ENCODE measurements at places on chromosomes 6 and 20.

- DNase-seq, result no peak
These were observed 25.4 kb upstream of the HLA-E start for GRCh38 chr6:30463651-30464618.

GRCh38 chr6:36701401-36701991, 3.9 kb downstream of the RAB44 start:
- DNase-seq, result no peak

DNA sequence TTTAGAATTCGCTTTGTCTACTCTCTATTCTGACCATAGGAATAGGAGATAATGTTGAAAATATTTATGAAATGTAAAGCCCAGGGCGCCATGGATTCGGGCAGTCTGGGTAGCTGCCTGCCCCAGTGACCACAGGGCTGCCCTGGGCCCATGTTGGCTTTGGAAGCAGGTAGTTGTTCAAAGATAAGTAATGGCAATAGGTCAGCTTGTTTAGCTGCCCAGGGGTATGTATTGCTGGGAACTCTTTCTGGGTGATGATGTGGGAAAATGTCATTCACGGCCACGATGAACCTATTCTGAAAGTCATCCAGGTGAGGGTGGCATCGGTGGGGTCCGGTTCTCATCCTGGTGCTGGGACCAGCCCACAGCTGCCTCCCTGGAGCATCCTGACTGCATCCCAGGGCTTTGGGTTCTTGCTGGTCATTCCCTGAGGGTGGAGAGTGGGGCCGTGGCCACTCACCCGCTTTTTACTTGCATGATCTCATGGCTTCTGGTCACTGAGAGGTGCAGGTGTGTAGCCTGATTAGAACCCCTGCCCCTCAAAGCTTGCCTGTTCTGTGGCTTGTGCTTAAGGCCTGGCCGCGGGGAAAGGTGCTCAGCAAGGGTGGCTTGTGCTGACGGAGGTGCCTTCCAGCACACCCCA, 102.8 kb downstream of the ERMARD start:
- DNase-seq, result no peak

- no peak for DNase-seq
These were observed 34.0 kb upstream of the COL10A1 start for GRCh38 chr6:116159782-116160524.

DNA sequence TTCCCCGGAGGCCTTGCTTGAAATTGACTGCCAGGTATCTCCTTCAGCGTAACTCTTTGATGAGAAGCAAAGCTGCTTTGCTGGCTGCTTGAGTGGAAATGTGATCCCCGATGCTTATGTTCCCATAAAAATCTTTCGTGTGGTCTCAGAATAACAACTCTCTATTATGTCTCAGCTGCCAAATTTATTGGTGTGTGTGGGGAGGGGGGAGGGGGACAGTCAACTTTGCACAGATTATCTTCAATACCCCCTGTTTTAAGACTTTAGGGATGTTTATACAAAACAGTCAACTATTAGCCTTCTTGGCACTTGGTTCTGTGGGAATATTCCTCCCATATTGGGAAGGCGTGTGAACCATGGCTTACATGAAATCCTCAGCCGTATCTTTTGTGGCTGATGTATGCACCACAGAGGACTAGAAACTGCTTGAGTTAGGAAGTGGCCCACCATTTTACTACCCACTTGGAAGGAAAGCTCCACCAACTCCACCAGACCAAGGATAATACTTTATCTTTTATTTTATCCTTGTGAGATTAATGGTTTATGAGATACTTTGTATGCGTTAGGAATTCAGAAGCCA, 101.5 kb upstream of the SLC24A3 start:
- DNase-seq, result no peak

- no peak for DNase-seq
These were observed 98.8 kb downstream of the HUS1B start for GRCh38 chr6:558089-558488.

DNA sequence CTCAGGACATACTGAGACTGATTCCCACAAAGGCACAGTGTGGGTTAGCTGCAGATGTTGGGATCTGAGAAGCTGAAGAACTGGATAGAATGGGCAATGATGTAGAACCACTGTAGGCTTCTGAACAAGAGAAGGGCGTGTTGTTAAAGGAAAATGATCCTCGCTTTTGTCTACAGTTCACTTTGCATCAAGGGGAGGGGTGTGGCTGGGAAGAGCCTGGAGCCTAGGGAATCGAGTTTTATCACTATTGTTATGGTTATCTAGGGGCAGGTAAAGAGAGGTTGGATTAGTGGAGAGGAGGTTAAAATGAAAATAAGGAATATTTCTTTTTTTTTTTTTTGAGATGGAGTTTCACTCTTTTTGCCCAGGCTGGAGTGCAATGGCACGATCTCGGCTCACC, 768.1 kb downstream of the KIF16B start:
- no peak for DNase-seq

- no peak for DNase-seq
These were observed 14.4 kb downstream of the GSS start for GRCh38 chr20:34941226-34941625.

DNA sequence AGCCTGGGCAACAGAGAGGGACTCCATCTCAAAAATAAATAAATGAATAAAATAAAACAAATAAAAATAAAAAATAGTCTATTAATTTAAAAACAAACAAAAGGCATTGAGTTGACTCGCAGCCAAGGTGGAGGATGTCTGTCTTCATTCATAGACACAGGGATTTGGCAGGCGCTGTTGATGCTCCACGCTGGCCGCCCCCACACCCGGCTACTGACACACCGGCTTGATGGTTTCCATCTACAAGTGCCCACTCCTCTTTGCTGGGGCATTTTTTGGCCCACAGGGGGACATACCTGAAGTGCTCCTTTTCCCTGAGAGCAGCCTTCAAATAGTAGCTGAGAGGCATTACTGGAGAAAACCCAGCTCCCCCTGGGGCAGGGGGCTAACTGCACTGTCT, 178.3 kb upstream of the RALGAPA2 start:
- no peak for DNase-seq

- no peak for DNase-seq
These were observed 110.1 kb downstream of the ADTRP start for GRCh38 chr6:11668455-11668854.

GRCh38 chr6:118495485-118496280, 52.4 kb upstream of the PLN start:
- no peak for DNase-seq

- DNase-seq, result no peak
These were observed 236.0 kb upstream of the DEFB112 start for GRCh38 chr6:50285735-50286134.

GRCh38 chr20:39038495-39038894, 76.4 kb downstream of the DHX35 start:
- no peak for DNase-seq

DNA sequence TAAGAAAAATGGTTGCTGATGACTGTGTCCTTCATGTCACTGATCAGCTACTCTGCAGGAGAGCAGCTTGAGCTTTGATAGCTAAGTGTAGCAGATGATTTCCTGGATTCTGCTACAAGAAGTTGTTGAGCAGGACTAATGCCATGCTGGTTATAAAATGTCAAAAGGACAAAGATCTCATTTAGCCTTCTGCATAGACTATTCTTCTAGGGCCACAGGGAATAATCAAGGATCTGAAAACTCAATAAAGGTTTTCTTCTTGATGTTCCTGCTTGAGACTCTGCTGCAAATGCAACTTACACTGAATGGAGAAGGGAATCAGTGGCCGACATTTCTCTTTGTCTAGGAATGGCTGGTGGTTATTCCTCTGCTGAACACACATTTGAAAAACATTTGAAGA, 360.3 kb upstream of the PTCHD4 start:
- no peak for DNase-seq

DNA sequence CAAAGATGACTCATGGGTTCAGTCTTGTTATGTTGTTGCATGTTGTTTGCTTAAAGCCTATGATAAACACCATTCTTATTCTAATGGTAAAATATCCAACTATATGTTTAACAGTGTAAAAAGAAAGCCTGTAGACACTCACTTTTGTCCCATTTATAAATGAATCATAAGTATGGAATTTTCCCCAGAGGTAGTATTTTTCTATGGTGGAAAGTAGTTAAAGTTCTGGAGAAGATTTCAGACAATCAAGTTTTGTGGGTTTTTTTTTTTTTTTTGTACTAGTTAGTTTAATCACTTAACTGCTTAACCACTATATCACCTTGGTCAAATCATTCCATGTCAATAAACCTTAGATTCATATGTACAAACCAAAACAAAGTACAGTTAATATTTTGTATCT, 35.8 kb downstream of the PTCHD4 start:
- no peak for DNase-seq

DNA sequence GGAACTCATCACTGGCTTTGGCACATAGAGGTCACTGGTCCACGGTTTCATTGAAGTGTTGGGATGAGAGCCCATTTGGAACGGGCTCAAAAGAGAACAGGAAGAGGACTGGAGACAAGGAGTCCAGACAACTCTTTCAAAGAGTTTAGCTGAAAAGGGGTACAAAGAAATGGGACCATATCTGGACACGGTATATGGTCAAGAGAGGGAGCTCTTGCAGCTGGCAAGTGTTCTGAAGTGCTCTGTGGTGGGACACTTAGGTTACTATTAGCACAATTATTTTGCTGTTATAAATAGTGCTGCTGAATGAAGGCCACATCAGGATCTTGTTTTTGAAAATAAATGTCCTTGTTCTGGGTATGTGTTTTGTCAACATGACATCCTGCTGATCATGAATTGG, 4.6 kb downstream of the SGK2 start:
- no peak for DNase-seq

- no peak for DNase-seq
These were observed 29.8 kb downstream of the KCNS1 start for GRCh38 chr20:45070932-45071632.

GRCh38 chr6:62446647-62447316, 160.8 kb upstream of the KHDRBS2 start:
- DNase-seq, result no peak

- DNase-seq, result no peak
These were observed 11.8 kb upstream of the STX11 start for GRCh38 chr6:144138542-144138941.

DNA sequence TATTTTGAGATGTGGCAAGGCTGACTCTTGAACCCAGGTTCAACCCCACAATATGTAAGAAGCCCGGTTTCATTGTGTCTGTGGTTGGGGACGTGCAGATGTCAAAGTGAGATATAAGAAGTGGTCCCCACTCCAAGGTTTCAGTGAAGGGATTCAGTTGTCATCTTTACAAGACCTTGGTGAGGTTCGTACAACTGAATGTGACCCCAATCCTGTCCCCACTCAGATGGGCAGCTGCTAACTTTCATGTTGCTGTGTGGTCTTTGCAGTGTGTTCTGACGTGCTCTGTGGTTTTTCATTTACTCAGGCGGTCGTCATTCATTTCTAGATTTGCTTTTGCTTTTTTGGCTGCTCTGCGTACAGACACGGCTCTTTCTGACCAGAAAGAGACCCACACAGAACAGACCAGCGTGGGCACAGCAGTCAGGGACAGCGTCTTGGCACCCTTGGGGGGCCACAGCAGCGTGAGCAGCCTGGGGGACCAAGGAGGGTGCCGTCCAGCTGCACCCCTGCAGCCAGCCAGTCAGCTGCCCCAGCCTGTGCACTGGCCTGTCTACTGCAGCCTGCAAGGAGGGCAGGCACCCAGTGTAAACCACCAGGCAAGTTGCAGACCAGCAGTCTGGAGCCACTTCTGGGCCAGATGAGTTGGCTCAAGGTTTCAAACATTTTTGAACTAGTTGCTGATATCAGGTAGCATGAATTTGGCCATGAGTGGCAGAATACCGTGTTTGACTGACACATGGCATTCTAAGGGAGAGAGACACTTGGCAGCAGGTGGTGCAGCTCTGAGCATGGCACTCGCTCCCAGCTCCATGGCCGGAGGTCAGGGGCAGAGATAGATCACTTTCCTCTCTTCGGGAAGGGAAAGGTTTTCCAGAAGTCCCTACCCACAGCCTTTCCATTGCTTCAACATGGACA, 49.4 kb upstream of the IRF4 start:
- DNase-seq, result no peak

- no peak for DNase-seq
These were observed 115.9 kb downstream of the JPH2 start for GRCh38 chr20:44071057-44071456.

GRCh38 chr20:63095718-63096654, 89.2 kb upstream of the BHLHE23 start:
- DNase-seq, result no peak

GRCh38 chr6:24980507-24981385, 45.0 kb upstream of the RIPOR2 start:
- DNase-seq, result no peak

DNA sequence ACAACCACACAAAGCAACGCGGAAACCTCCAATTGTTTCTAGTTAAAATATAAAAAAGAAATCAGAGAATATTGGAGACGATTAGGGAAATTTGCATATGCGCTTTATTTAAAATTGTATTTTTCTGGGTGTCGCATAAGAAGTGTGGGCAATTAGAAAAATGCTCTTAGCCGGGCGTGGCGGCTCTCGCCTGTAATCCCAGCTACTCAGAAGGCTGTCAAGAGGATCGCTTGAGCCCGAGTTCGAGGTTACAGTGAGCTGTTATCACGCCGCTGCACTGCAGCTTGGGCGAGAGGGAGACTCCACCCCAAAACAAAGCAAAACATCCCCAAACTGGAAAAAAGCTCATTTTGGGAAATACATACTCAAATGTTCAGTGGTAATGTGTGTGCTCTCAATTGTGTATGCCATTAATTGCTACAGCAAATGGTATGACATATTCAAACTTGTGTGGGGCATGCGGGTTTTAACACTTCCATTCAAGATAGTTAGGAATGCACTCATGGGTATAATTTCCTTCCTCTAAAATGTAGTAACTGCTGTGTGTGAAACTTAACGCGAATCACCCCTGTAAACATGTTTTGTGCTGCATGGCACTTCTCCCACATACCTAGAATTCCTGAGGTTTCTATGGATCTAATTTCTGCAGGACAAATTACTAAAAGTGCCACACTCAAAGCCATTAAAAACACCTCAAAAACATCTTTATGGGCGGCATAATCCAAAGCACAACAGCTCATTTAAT, 54.7 kb upstream of the HFE start:
- DNase-seq, result no peak

DNA sequence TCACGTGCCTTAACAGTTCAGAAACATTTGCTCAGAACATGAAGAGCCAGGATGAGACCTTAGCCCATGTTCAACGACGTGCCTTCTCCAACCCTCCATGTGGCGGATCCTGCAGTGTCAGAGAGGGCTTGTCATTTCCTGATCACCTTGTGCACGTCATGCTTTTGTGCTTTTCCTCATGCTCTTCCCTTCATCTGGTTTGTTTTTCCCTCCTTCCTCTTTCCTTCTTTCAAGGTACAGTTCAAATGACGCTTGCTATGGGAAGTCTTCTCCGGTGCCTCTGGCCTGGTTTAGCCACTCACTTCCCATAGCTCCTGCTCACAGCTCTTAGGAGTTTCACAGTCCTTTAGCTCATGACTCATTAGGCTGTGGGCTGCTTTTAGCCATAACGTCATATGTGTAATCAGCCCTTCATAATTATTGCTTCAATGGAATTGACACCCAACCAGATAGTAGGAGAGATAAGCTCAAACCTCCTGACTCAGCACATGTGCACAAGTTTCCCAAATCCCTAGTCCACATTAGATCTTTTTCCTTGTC, 102.7 kb upstream of the CNKSR3 start:
- no peak for DNase-seq
